AG10803 (cell line): ENCODE measurements at places on chromosomes 4 and X.
A peak's percentile ranks its signal among the peaks of the same experiment; 100 is the strongest.

DNA sequence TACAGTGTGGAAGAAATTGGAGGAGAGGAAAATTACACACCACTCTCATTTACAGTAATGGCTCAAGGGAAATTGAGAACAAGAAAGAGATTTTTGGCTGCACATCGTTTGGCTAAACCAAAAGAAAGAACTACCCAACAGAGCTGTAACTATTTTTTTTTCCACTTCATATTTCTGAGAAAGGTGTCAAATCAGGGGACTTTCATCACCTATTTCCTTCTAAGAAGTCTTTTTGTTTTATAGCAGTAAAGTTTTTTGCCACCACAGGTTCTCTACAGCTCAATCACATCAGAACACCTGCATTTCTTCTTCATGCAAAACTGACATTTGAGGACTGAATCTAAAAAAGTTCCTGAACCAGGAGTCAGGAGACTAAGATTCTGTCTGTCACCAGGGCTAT, 57.5 kb upstream of the TNIP3 start:
- no peak for DNase-seq

DNA sequence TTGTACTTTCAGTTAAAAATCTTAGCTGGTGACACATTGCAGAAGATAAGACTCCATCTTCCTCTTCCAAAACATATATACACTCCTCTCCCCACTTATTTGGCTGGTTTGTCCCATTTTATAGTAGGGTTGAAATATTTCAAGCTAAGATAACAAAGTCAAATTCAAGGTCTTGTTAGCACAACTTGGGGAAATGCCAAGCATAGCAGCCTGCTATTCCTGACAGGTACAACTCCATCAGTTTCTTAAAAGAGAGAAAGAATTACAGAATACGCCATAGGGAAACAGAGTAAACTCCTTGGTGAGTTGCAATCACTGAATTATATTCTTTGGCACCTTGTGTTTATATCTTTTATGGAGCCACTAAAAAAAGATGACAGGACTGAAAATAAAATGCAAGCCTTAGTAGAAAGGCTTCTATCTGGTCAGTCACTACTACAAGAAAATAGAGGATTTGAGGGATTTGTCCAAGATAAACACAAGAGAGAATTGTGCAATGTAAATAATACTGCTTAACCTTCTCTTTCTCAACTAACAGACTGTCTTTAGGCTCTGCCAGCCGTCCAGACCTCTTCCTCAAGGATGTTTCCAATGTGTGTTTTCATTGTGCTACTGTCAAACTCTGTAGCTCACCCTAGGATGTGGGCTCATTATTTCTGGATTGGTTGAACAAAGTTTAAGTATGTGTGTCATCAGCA, 170.3 kb downstream of the VEGFC start:
- peak; percentile 62 for DNase-seq

DNA sequence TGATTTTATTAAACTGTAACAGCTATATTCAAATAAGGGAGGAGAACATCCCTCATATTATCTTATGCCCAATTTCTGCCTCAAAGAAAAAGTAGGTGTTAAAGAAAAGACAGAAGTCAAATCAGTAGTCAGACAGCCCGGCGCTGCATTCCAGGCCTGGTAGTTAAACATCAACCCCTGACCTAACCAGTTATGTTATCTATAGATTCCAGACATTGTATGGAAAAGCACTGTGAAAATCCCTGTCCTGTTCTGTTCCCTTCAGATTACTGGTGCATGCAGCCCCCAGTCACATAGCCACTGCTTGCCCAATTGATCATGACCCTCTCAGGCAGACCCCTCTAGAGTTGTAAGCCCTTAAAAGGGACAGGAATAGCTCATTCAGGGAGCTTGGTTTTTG, 269.9 kb upstream of the GALNT7 start:
- no peak for DNase-seq

- DNase-seq: no peak
Measured at GRCh38 chr4:155615081-155615887, 51.4 kb upstream of the GUCY1A1 start.

- no peak for DNase-seq
Measured at GRCh38 chr4:146648461-146648783, 9.7 kb downstream of the POU4F2 start.

DNA sequence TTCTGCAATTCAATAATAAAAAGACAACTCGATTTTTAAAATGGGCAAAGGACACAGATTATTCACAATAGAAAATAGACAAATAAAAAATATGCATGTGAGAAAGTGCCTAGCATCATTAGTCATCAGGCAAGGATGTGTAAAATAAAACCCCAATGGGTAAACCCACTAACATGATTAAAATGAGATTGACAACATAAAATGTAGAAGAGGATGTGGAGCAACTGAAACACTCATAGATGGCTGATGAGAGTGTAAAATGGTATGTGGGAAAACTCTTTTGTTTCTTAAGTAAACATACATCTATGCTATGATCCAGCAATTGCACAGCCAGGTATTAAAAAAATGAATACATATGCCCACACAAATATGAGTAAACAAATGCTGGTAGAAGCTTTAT, 177.6 kb downstream of the IQCM start:
- DNase-seq: peak; percentile 68

GRCh38 chr4:169925678-169926077, 100.5 kb downstream of the MFAP3L start:
- no peak for DNase-seq

DNA sequence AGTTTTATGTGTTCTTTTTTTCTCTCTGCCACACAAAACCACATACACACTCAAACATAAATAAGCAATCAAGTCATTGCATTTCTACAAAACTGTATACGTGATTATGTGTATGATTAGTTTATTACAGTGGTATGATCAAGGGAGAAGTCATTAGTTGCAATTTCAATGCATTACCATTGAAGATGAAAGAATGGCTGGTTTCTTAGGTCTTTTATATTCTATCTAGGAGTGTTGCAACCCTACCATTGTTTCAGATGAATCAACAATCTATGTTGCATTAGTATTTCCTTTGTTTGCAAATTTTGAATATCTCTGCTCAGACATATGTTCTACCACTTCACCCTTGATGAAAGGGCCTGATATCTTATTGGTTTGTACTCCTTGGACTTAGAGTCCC, 6.8 kb downstream of the ANXA3 start:
- DNase-seq: peak; percentile 13

DNA sequence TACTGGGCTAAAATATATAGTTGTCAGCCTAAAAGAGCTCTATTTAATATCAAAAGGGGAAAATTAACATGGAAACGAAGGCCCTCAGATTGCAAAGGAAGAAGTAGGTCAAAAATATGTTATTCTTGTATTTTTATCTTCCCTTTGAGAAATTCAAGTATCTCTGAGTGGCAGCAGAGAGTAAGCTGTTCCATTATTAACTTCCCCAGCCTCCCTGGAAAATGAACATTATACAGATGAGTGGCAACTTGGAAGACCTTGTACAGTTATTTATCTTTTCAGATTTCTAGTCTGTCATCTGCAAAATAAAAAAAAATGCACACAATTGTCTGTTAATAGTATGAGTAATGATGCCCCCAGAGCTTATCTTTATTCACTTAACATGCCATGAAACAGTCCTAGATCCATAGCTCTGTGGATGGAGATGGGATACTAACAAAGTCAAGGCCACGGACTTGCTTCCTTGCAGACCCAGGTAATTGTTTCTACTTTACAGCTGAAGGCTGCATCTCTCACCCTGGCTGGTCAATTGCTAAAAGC, 93.0 kb downstream of the CORIN start:
- no peak for DNase-seq

- no peak for DNase-seq
Measured at GRCh38 chrX:72078411-72078810, 53.3 kb downstream of the RTL5 start.

- DNase-seq: no peak
Measured at GRCh38 chrX:30364229-30364628, 55.0 kb upstream of the NR0B1 start.

DNA sequence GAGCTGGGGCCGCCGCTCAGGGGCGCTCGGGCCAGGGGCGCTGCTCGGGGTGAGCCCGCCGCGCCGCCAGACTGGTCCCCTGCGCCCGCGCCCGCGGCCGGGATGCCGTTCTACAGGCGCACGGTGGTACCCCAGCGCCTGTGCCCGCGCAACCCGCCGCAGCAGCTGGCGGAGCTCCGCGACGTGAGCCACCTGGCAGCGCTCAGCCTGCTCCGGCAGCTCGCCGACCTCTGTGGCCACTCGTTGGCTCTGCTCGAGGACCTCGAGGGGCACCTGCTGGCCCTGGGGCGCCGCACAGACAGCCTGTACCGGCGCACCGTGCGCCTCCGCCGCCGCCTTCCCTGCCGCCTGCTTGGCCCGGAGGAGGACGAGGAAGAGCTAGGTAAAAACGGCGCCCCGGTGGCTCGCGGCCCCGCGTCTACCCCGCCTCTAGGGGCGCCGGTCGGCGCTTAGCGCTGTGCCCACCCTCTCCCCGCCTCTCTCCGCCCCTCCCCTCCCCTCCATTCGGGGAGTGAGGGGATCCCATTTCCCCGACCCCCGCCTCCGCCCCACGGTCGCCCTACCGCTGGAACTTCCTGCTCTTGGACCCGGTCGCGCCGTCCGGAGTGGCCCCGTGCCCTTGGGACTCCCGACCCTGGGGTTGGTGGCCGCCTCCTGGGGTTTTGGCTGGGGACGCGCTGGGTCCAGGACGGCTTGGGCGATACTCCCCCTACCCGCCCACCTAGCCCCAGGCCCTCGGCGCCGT, 513 bp downstream of the NHSL2 start:
- DNase-seq: no peak

DNA sequence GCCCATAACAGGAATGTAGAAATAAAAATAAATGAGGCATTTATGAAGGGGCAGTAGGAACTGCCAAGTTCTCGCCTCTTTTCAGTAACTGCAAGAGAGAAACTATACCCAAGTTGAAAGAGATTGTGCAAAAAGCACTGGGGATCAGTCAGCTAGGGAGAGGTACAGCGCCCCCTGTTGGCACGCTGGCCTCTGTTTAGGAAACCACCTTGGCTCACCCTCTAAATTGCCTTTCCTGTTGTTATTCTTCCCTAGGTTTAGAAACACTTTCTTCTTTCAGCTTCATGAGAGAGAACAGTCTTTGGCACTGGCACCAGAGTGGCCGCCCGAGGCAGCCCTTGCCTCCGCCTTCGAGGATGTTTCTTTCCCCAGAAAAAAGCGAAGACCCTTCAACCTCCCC, 348.5 kb downstream of the MID1IP1 start:
- peak; percentile 43 for DNase-seq

- no peak for DNase-seq
Measured at GRCh38 chr4:147724468-147725201, 7.3 kb upstream of the ARHGAP10 start.

- no peak for DNase-seq
Measured at GRCh38 chr4:81454948-81455347, 16.8 kb downstream of the RASGEF1B start.

DNA sequence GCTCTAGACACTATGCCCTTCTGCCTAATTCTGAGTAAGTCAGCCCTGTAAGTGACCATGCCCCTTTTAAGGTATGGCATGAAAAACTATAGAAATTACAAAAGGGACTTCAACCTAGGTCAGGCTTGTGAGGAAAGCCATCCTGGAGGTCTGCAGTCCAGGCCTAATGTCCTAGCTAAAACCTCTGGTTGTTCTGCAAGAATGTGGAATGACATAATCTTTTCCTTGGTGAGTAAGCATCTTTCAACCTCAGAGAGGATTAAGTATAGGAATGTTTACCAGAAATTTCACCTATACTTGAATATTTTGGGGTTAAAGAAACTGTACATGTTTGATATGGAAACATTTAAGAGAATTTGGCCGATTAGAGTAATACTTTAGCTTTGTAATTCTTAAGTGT, 23.8 kb upstream of the HPSE start:
- DNase-seq: peak; percentile 66

DNA sequence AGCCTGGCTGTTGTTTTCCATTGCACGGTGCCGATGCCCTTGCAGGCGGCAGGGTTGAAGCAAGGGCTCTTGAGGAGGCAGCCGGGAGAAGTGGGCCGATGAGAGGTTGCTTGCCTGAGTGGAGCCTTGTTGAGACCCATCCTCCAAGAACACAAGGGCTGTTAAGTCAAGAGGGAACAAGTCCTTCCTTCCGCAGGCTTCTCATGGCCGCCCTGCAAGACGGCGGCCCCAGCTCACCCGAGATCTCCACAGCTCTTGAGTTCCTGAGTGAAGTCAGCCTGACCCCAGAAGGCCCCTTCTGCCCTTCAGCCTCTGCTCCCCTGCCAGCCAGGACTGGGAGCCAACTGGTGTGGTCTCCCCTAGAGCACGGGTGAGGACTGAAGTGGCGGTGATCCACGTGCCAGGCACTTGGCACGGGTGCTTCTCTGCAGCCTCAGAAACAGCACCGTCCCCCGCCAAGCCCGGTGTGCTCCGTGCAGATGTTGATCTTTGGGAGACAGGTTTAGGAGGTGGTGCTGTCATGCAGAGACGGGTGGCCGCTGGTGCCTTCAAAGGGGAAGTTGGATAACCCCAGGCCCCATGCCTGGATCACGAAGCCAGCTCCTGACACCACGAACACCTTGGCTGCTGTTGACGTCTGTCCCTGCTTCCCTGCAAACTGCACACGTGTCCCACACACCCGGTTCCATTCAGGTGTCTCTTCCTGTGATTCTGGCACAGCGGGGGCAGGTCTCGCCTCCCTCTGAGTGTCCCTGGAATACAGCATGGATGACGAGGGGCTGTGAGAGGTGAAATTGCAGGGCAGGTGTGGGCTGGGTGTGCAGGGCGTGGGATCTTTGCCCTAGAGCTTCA, 164.4 kb upstream of the PSAPL1 start:
- DNase-seq: no peak

DNA sequence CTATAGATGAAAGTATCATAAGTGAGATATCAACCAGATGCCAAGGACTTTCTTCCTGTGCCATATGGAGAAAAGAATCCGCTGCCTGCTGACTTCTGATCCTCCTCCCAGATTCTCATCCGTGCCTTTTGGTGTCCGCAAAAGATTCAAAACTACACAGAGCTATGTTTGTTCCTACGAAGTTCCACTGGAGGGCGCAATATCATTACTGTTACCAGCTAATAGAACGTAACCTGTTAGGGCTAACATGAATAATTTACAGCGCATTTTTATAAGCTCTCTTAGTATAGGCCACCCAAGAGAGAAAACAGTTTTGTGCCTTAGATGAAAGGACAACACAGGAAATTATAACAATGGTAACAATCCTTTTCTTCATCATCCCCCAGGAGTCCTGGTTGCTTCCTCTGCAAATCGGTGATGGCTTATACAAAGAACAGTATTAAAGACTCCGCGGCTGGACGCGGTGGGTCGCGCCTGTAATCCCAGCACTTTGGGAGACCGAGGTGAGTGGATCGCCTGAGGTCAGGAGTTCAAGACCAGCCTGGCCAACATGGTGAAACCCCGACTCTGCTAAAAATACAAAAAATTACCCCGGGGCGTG, 22.8 kb upstream of the CENPVL3 start:
- DNase-seq: peak; percentile 46

GRCh38 chrX:102154218-102154860, 1.4 kb downstream of the BEX5 start:
- no peak for DNase-seq

- DNase-seq: peak; percentile 34
Measured at GRCh38 chrX:56248492-56248891, 16.3 kb downstream of the KLF8 start.
